ENCODE measurements at places on chromosomes 13 and 19. TPM values are rescaled to one million over a fixed set of nuclear protein-coding genes. Genes with fewer than 3 reads are reported as not detected.

DNA sequence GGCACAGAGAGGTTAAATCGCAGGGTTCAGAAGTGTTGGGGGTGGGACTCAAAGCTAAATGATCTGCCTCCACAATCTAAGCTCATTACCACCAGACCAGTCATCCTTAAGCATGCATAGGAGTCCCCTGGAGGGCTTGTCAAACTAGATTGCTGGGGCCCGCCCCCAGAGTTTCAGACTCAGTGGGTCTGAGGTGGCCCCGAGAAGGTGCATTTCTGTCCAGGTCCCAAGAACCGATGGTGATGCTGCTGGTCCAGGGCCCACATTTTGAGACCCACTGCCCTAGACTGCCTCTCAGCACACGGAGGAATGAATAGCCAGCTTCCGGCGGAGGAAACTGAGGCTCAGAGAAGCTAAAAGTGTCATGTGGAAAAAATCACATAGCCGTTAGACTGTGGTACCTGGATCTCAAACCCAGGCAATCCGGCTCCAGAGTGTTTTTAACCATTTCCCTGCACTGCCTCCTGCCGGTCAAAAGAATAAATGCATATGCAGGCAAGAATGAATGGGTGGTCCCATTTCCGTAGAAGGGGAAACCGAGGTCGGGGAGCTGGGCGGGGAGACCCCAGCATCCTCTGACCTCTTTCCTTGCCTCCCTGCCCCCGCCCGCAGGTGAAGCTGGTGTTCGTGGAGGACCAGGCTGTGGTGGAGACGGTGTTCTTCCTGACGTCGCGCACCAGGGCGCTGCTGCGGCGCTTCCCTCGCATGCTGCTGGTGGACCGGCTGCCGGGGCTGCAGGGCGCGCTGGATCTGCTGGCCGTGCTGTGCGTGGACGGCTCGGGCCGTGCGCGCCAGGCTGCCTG, 23.8 kb downstream of the ZSWIM9 start:
- no peaks in the 10 kb centered on the region for H3K4me1 ChIP-seq
- H3K36me3 ChIP-seq = no peaks in the 10 kb centered on the region
- H3K4me3 ChIP-seq = no peak overlapping the region
- no peaks in the 10 kb centered on the region for H3K27me3 ChIP-seq
- H3K27ac ChIP-seq = no peak overlapping the region

DNA sequence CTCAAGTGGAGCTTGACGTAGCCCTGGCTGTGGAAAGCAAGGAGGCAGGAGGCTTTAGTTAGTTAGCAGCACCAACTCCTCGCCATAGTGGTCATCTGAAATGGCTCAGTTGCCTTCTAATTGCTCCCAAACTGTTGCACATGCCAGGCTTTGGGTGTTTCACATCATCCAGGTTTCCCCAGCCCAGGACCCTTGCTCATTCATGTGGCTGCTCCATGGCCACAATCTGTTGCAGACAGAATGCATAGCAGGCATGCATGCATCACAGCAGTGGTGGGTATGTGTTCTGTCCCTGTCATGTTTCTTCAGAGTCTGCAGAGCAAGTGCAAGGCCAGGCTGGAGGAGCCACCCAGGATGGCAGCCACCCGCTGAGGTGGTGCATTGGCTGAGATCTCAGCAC, 407.6 kb downstream of the TSHZ3 start:
- H3K27me3 ChIP-seq = no peaks in the 10 kb centered on the region
- DNase-seq = no peak
- no peaks in the 10 kb centered on the region for H3K4me1 ChIP-seq
- H3K4me3 ChIP-seq = no peak overlapping the region
- no peaks in the 10 kb centered on the region for H3K36me3 ChIP-seq
- H3K27ac ChIP-seq = no peak overlapping the region

DNA sequence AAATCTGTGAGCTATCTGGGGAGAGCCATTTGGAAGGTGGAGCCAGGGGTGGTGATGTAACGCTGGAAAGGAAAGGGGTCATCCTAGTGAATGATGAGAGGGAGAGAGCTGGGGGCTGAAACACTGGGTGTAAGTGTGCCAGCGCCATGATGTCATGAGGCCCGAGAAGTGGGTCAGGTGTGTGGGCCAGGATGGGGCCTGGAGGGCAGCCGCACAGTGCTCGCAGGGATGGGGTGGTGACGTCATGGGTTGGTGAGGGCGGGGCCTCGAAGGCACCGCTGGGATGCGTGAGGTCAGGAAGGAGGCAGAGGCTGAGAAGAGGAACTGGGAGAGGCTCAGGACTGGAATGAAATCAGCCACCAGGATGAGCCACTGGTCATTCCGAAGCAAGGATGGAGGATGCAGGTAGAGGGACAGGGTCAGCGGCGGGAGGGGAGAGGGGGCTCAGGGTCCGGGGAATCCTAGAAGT, 4.4 kb downstream of the CCDC61 start:
- DNase-seq = no peak
- peaks cover 4% of the 10 kb centered on the region for H3K27me3 ChIP-seq
- H3K4me3 ChIP-seq = peak overlapping the region; percentile 33
- no peaks in the 10 kb centered on the region for H3K36me3 ChIP-seq
- H3K27ac ChIP-seq = no peak overlapping the region

GRCh38 chr19:47438793-47439220, 19.5 kb upstream of the MEIS3 start:
- no peaks in the 10 kb centered on the region for H3K27me3 ChIP-seq
- H3K36me3 ChIP-seq = no peaks in the 10 kb centered on the region
- DNase-seq = no peak
- no peak overlapping the region for H3K4me3 ChIP-seq

DNA sequence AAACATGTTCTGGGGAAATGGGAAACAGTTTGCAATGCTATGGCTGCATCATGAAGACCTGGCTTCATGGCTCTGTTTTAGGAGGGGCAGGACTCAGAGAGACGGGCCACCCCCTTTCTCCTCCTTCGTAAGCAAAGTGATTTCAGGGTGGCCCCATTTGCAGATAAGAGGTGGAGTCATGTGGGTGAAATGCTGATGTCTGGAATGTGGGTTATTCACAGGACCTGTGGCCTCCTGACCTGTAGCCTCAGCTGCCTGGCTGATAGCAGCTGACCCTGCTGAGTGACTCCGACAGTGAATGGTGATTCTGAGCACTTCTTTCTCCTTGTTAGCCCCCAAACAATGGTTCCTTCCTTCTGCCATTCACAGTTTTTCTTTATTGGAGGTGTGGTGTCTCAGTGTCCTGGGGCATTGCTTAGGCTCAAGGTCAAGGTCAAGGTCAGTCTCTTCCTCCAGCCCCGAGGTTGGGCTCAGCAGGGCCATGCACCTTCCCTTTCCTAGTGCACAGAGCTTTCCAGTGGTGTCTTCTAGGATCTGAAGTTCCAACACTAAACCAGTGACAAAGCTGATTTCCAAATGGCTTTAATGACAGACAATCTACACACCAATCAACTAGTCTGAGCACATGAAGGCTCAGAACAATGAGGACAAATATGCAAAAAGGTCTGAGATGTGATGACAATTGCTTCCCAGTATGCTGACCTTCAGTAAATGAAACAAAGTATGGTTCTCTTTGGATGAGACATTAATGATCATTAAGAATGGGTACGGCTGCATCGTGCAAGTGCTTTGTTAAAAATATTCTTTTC, 49.6 kb upstream of the ANKRD10 start:
- H3K36me3 ChIP-seq = no peaks in the 10 kb centered on the region
- DNase-seq = no peak
- no peaks in the 10 kb centered on the region for H3K27me3 ChIP-seq

GRCh38 chr19:14363183-14364097, 17.8 kb upstream of the ADGRE5 start:
- peaks cover 4% of the 10 kb centered on the region for H3K4me1 ChIP-seq
- peak overlapping the region; percentile 41 for H3K4me3 ChIP-seq
- no peak for DNase-seq
- H3K27me3 ChIP-seq = no peaks in the 10 kb centered on the region
- H3K27ac ChIP-seq = peak overlapping the region; percentile 85

DNA sequence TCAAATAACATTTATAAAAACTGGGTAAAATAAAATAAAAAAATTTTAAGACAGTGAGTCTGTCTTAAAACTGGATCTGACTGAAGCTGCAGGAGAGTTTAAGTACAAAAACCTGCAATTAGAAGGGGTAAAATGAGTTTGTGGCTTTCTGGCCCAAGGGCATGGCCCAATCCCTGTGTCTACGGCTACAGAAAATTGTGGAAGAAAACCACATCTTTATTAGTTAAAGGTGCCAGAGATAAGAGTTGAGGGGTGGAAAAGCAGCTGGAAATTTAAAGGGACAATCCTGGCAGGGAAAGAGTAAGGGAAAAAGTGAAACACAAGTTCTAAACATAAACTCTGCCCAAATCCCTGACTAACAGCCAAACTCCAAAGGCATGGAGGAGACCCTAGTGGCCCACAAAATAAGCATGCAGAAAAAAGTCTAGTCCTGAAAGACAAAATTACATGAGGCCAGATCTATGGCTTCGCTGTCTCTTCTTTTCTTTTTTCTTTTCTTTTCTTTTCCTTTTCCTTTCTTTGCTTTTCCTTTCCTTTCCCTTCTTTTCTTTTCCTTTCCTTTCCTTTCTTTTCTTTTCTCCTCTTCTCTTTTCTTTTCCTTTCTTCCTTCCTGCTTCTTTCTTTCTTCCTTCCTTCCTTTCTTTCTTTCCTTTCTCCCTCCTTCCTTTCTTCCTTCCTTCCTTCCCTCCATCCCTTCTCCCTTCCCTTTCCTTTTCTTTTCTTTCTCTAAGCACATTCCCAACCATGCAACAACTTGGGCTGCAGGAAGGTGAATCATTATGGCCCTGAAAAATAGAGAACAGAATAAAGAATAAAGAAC, 23.5 kb upstream of the DLEU7 start:
- H3K4me1 ChIP-seq = no peaks in the 10 kb centered on the region
- H3K27ac ChIP-seq = no peak overlapping the region
- H3K27me3 ChIP-seq = no peaks in the 10 kb centered on the region
- DNase-seq = no peak
- no peaks in the 10 kb centered on the region for H3K36me3 ChIP-seq
- H3K4me3 ChIP-seq = no peak overlapping the region

DNA sequence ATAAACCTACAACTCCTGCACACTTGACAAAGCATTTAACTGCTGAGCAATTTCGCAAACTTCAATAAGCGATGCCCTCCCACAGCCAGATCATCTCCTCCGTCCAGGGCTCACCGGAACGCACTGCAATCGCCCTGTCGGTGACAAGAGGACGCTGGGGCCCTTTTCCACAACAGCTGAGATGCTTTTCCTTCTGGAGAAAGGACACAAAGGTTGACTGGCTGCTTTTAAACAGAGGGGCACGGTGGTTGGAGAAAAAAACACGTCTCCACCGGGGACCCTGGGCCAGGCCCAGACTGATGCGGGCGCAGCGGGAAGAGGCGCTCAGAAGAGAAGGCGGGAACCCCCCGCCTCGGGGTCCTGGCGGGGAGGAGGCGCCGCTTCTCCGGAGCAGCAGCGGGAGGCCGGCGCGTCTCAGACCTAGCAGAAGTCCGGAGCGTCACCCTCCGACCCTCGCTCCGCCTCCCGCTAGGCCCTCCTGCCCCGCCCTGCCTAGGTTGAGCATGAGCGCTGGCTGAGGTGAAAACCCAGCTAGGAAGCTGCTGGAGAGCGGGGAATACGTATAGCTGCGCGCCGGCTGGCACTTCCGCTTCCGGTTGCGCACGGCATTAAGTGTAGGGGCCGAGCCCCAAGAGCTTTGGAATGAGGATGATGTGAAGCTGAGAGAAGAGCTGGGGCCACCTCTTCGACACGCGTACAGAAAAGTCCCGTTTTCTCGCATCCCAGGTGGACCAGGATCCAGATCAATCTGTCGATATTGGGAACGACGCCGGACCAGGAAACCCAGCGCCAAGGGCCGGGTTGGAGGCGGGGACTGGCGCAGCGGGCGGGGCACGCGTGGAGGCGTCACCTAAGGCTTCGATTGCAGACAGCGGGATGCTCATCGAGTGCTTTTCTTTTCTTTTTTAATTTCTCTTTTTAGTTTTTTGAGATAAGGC, at the start of gene ZNF846:
TSS of gene ZNF846 (minus strand) at position 564 of the 938 bp plus-strand sequence. CDS start 3,788 bp downstream, outside the sequence.
- peak within 1 kb of the TSS; percentile 95 for H3K27ac ChIP-seq
- peaks cover 4% of the 10 kb centered on the region for H3K4me1 ChIP-seq
- DNase-seq = peak; percentile 92
- H3K4me3 ChIP-seq = peak within 1 kb of the TSS; percentile 72
- no peaks in the 10 kb centered on the region for H3K27me3 ChIP-seq

The ZNF829 gene
- 4.3 TPM for total RNA-seq

The KIR3DL2 gene
- total RNA-seq = not detected

The RELB gene
- 5.8 TPM for total RNA-seq

The ZNF135 gene
- total RNA-seq = 14.4 TPM

The ZNF497 gene
- 0.80 TPM for total RNA-seq
